ENCODE measurements at places on chromosomes 2 and 18.

DNA sequence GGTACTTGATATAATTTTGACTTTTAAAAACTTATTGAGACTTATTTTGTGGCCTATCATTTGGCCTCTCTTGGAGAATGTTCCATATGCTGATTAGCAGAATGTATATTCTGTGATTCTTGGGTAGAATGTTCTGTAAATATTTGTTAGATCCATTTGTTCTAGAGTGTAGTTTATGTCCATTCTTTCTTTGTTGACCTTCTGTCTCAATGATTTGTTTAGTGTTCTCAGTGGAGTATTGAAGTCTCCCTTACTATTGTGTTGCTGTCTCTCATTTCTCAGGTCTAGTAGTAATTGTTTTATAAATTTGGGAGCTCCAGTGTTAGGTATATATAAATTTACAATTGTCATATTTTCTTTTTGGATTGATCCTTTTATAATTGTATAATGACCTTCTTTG is 349.6 kb upstream of the CWC22 start:
- DNase-seq, result no peak

GRCh38 chr18:66105016-66105415 is 354.2 kb downstream of the CDH7 start:
- no peak for DNase-seq

DNA sequence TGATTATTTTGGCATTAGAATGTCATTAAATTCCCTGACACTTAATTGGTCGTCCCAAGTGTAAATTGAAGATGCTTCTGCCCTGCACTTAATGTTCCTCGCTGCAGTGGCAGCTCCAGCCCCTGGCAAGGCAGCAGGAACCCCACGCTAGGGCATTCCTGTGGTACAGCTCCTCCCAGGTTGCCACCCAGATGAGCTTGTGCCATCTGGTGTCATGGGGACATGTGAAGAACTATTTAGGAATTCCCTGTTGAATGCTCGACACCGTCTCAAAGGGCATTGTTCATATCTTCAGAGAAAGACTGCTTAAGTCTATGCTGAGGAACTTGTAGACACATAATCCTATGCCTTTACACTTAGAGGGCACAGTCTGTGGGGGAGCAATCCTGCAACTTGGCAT is 38.9 kb downstream of the BCL2L11 start:
- no peak for DNase-seq

GRCh38 chr2:147663153-147663961 is 181.5 kb upstream of the ACVR2A start:
- no peak for DNase-seq

DNA sequence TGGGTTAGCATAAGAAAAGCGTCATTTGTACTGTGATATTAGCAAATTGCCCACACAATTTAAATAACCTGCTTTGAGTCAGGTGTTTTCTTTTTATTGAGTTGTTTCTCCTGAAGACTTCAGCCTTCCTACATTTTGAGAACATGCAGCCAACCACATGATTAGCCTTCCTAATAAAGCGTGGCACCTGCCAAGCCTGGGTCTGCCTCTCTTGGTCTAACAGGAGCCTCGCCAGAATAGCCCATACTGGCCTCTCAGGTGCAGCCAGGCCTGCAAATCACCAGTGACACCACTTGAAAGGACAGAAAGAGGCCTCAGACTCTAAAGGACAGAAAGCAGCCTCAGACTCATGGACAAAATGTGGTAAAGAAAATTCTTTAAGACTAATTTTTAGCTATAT is 653.8 kb downstream of the BCL11A start:
- no peak for DNase-seq
